ENCODE measurements at places on chromosomes 1 and 21. TPM values are rescaled to one million over a fixed set of nuclear protein-coding genes. Genes with fewer than 3 reads are reported as not detected.

GRCh38 chr1:71641903-71642302 is 561.1 kb upstream of the ZRANB2 start:
- H3K36me3 ChIP-seq, result no peaks in the 10 kb centered on the region
- H3K4me1 ChIP-seq, result no peaks in the 10 kb centered on the region
- no peak overlapping the region for H3K4me3 ChIP-seq
- peaks cover 21% of the 10 kb centered on the region for H3K27me3 ChIP-seq
- DNase-seq, result no peak

DNA sequence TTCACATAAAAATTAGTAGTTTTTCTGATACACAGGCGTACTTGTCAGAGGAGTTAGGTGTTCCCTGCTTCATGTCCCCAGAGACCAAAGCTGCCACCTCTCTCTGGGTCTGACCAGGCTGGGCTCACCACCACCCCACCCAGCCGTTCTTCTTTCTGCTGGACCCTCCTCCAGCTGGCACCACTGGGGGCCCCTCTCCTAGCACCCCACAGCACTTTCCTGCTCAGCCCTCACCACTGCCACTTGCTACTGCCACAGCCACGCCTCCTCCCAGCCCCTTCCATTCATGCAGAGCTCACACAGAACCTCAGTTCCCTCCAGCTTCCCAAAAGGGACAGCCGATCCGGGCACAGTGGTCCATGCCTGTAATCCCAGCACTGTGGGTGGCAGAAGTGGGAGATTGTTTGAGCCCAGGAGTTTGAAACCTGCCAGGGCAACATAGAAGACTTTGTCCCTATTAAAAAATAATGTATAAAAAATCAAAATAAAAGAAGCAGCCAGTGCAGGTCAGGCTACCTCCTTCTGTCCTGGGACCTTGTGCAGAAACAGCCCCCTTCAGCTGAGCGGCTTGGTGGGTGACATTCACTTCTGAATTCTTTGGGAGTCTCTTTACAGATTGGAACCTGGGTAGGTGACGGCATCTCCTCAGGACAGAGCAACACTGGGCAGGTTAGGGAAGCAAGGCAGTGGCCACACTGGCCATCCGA is 208.3 kb downstream of the TOMM20 start:
- no peaks in the 10 kb centered on the region for H3K36me3 ChIP-seq
- H3K4me3 ChIP-seq, result no peak overlapping the region
- no peaks in the 10 kb centered on the region for H3K27me3 ChIP-seq
- H3K27ac ChIP-seq, result no peak overlapping the region

The MNDA gene
- not detected for total RNA-seq

GRCh38 chr1:11893907-11894251 is 32.3 kb downstream of the KIAA2013 start:
- no peaks in the 10 kb centered on the region for H3K36me3 ChIP-seq
- no peak overlapping the region for H3K27ac ChIP-seq
- peaks cover 25% of the 10 kb centered on the region for H3K27me3 ChIP-seq

DNA sequence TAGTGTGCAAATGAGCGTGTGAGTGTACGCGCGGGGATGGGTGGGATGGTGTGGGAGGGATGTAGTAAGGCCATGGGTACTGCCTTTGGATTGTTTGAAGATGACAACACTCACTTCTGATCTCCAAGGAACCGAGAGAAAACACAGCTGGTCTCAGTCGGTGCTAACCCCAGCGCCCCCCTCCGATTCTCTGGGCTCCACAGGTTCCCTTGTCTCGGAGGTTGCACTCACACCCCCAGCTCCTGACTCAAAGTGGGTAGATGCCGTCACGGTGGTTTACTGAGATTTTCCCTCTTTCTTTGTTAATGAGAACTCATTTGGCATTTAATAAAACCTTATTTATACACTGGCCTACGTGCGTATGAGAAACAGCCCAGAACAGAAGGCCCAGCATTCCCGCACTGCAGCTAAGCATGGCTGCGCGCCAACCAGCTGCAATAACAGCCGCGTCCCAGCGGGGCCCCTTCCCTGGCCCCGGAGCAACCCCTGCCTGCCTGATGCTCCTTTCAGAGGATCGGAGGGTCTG is 25.8 kb downstream of the ABCA4 start:
- no peak for DNase-seq
- H3K27me3 ChIP-seq, result no peaks in the 10 kb centered on the region
- no peak overlapping the region for H3K4me3 ChIP-seq
- peaks cover 73% of the 10 kb centered on the region for H3K4me1 ChIP-seq
- peaks cover 5% of the 10 kb centered on the region for H3K36me3 ChIP-seq

The OPRD1 gene
- total RNA-seq, result 1.1 TPM

The CFHR5 gene
- not detected for total RNA-seq

GRCh38 chr1:43763497-43763973 is 56.2 kb downstream of the ST3GAL3 start:
- no peak overlapping the region for H3K27ac ChIP-seq
- H3K36me3 ChIP-seq, result no peaks in the 10 kb centered on the region
- H3K27me3 ChIP-seq, result no peaks in the 10 kb centered on the region
- peaks cover 13% of the 10 kb centered on the region for H3K4me1 ChIP-seq
- H3K4me3 ChIP-seq, result peak overlapping the region; percentile 21

GRCh38 chr1:240350910-240351331 is 259.2 kb downstream of the FMN2 start:
- DNase-seq, result no peak
- no peaks in the 10 kb centered on the region for H3K36me3 ChIP-seq
- H3K4me3 ChIP-seq, result no peak overlapping the region
- H3K4me1 ChIP-seq, result no peaks in the 10 kb centered on the region

GRCh38 chr1:119294722-119295121 is 73.9 kb upstream of the HAO2 start:
- H3K4me1 ChIP-seq, result peaks cover 30% of the 10 kb centered on the region
- peak overlapping the region; percentile 21 for H3K4me3 ChIP-seq
- H3K27ac ChIP-seq, result peak overlapping the region; percentile 5
- H3K27me3 ChIP-seq, result peaks cover 5% of the 10 kb centered on the region

DNA sequence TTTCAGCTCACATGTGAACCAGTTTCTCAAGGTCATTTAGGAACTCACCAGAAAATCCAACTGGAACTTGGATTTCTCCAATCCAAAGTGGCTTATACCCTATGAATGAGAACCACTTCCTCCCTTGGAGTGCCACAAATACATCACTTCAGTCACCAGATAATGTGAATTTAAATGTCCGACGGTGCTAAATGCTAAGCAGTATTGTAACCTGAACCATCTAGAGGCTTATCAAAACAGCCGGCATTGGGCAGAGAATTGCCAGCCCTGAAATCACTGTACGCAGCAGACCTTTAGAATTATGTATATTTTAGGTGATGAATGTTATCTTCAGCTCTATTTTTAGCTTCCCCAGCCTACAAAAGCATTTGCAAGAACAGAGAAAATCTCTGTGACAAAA is 76.8 kb upstream of the COX20 start:
- peaks cover 10% of the 10 kb centered on the region for H3K4me1 ChIP-seq
- no peaks in the 10 kb centered on the region for H3K36me3 ChIP-seq
- H3K4me3 ChIP-seq, result no peak overlapping the region
- DNase-seq, result no peak
- no peak overlapping the region for H3K27ac ChIP-seq

GRCh38 chr1:178684542-178685000 is 40.5 kb upstream of the RALGPS2 start:
- H3K36me3 ChIP-seq, result no peaks in the 10 kb centered on the region
- peak overlapping the region; percentile 32 for H3K27ac ChIP-seq
- H3K4me3 ChIP-seq, result no peak overlapping the region
- peaks cover 11% of the 10 kb centered on the region for H3K4me1 ChIP-seq

The IL24 gene
- total RNA-seq, result not detected

DNA sequence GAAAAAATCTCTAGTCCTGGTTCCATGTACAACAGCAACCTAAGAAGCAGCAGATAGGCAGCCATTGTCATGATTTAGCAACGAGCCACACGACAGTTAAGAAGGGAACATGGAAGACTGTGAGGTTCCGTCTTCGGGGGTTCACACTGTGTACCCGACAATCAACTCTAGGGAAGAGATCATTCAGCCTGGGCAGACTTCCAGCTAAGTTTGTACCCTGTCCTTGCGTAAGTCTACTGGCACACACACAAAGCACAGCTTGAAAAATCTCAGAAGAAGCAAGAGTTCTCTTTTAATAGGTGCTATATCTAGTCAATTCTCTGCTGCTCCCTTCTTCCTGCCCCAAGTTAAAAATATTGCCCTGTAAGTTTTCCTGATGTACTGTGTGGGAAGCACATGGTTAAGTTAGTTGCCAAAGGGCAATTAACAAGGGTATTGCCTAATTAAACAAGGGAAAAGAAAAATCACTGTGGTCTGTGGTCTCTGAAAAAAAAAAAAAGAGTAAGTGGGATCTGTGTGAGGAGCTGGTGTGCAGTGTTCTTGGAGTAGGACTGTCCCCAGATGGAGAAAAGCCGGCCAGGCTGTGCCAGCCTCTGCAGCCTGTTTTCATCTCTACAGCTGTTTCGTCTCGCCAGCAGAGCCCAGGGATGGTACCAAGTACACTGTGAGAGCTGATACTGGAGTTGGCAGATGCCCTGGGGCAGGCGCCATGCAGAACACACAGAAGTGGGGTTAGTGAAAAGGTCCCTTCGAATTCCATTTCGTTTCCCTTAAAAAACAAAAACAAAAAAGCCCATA is 6.4 kb upstream of the MYBPHL start:
- no peak overlapping the region for H3K4me3 ChIP-seq
- DNase-seq, result no peak
- H3K36me3 ChIP-seq, result peaks cover 12% of the 10 kb centered on the region
- H3K27ac ChIP-seq, result no peak overlapping the region

DNA sequence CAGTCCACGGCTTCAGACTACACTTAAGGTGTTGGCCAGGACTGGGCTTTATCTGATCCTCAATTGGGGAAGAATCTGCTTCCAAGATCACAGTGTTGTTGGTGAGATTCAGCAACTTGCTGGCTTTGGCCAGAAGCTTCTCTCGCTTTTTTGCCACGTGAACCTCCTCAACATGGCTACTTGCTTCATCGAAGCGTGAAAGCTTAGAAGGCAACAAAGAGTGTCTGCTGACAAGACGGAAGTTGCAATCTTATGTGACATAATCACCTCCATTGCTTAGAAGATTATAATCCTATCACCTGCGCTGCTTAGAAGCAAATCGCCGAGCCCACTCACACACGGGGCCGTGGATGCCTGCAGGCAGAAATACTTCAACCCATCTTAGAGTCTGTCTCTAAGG is 10.4 kb upstream of the ITPKB start:
- DNase-seq, result no peak
- H3K4me1 ChIP-seq, result peaks cover 10% of the 10 kb centered on the region
- H3K4me3 ChIP-seq, result no peak overlapping the region
- H3K27ac ChIP-seq, result no peak overlapping the region
- peaks cover 14% of the 10 kb centered on the region for H3K27me3 ChIP-seq

- H3K27ac ChIP-seq, result no peak overlapping the region
- no peak overlapping the region for H3K4me3 ChIP-seq
- DNase-seq, result no peak
These were observed 23.2 kb upstream of the ARHGEF16 start for GRCh38 chr1:3431266-3431665.

The ANKRD35 gene
- total RNA-seq, result 0.56 TPM

DNA sequence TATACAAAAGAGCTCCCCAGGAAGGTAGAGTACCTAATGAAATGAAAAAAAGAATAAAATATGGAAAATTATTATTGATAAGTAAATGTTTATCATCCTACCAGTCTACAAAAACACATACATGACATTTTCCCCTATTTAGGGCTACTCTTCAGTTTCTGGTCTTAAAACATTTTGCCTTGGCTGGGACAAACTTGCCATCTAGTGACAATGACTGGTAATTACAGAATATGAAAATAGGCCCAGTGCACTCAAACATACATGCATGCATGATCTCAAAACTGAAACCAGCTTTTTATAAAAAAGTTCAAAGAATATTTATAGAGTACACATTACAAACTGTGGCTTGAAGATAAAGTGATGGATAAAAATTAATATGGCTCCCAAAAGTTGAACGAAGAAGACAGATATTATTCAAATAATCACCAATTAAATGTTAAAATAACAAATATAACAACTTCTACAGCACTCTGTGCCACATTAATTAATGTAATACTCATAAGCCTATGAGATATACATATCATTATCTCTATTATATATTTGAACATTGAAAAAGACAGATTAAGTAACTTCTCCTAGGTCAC is 10.5 kb upstream of the RNPC3 start:
- no peaks in the 10 kb centered on the region for H3K27me3 ChIP-seq
- no peaks in the 10 kb centered on the region for H3K36me3 ChIP-seq
- no peak overlapping the region for H3K27ac ChIP-seq
- DNase-seq, result no peak
- no peak overlapping the region for H3K4me3 ChIP-seq

DNA sequence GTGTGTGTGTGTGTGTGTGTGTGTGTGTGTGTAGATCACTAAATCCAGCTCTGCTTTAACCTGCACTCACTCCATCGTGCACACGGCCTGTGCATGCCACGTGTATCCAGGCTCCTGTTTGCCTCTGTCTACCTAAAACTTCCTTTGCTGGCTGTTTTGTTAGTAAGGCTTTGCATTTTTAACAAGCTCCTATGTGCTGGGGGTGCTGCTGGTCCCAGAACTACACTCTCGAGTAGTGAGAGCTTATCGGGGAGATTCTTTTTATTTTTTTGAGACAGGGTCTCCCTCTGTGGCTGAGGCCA is 596 bp upstream of the TCEA3 start:
- peaks cover 16% of the 10 kb centered on the region for H3K4me1 ChIP-seq
- no peak for DNase-seq
- no peak overlapping the region for H3K27ac ChIP-seq
- H3K27me3 ChIP-seq, result peaks cover 21% of the 10 kb centered on the region
- H3K36me3 ChIP-seq, result peaks cover 17% of the 10 kb centered on the region

GRCh38 chr1:69567652-69568420 is at the start of gene LRRC7:
Gene LRRC7 (plus strand): TSS chr1:69567922. CDS start chr1:69568640, 718 bp downstream.
- peaks cover 78% of the 10 kb centered on the region for H3K27me3 ChIP-seq
- no peak for DNase-seq
- H3K27ac ChIP-seq, result peak within 1 kb of the TSS; percentile 72
- no peaks in the 10 kb centered on the region for H3K36me3 ChIP-seq
- H3K4me1 ChIP-seq, result peaks cover 8% of the 10 kb centered on the region
- H3K4me3 ChIP-seq, result peak within 1 kb of the TSS; percentile 94

- peaks cover 20% of the 10 kb centered on the region for H3K36me3 ChIP-seq
- peak overlapping the region; percentile 100 for H3K27ac ChIP-seq
- peak overlapping the region; percentile 100 for H3K4me3 ChIP-seq
- H3K27me3 ChIP-seq, result no peaks in the 10 kb centered on the region
- no peak for DNase-seq
These were observed 526 bp downstream of the TPR start for GRCh38 chr1:186374303-186375151.

- no peaks in the 10 kb centered on the region for H3K36me3 ChIP-seq
- peaks cover 27% of the 10 kb centered on the region for H3K4me1 ChIP-seq
- no peak for DNase-seq
- peaks cover 76% of the 10 kb centered on the region for H3K27me3 ChIP-seq
These were observed at the start of gene KANK4 for GRCh38 chr1:62318756-62319544. Gene KANK4 (minus strand): TSS chr1:62319434. CDS start chr1:62281564, 37,870 bp downstream.
